PC-3 (cell line): ENCODE measurements at places on chromosomes 11 and 22. TPM values are rescaled to one million over a fixed set of nuclear protein-coding genes. Genes with fewer than 3 reads are reported as not detected.
A peak's percentile ranks its signal among the peaks of the same experiment; 100 is the strongest.

- peak; percentile 65 for DNase-seq
Observed at GRCh38 chr11:120013325-120014250, 124.3 kb downstream of the TRIM29 start.

- no peak for DNase-seq
Observed at GRCh38 chr22:27218012-27218920, 560.9 kb downstream of the MIAT start.

- DNase-seq, result no peak
Observed at GRCh38 chr22:30868663-30869385, 99.8 kb downstream of the MORC2 start.

- peak; percentile 97 for DNase-seq
Observed at GRCh38 chr11:78646564-78647185, 72.0 kb upstream of the NARS2 start.

The RAG1 gene
- 0.15 and 0.23 TPM in 2 replicates for total RNA-seq
